C1 segment of cervical spinal cord (tissue), 14 donors: ENCODE measurements at places on chromosomes 3 and 15.

DNA sequence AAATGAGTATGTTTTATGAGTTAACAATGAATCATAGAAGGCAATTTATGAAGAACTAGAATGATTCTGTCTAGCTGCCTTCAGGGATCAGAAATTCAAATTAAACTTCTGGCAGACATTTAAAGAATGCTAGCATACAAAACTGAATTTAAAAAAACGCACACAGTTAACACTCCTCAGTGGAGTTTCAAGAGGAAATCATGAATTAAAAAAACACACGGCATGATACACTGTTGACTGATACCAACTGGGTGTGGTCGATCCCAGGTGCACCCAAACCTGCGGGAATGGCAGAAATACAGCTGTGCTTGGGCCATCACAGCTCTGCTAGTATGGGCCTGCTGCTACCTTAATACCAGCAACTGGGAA lies 526.0 kb downstream of the FOXP1 start:
- no peak for DNase-seq

- no peak for DNase-seq
These were observed 31.7 kb downstream of the POC1A start for GRCh38 chr3:52122491-52122890.

GRCh38 chr3:148881286-148881685 lies 16.2 kb downstream of the CPA3 start:
- DNase-seq, result no peak

- no peak for DNase-seq
These were observed 41.5 kb downstream of the TBC1D2B start for GRCh38 chr15:78035861-78036476.

DNA sequence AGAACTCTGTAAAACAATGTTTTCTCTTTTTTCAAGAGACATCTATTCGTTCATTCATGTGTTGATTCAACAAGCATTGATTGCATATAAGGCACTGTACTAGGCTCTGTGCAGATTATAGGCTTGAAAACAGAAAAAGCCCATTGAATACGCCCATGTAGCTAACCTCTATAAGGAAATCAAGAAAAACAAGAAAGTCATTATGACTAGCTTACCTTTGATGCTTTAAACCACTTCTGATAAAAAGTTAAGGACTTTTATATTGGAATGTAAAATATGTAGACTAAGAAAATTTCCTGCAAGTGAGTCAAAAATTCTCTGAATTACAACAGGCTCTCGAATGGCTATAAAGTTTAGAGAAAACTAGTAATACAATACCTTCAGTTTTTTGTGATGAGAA lies 92.5 kb downstream of the BDH1 start:
- no peak for DNase-seq
